ENCODE measurements at places on chromosomes 4 and X.

GRCh38 chr4:142960867-142961644, 115.0 kb upstream of the INPP4B start:
- peak; percentile 15 for DNase-seq

- DNase-seq, result no peak
These were observed 24.4 kb upstream of the SMARCA5 start for GRCh38 chr4:143489106-143489505.

DNA sequence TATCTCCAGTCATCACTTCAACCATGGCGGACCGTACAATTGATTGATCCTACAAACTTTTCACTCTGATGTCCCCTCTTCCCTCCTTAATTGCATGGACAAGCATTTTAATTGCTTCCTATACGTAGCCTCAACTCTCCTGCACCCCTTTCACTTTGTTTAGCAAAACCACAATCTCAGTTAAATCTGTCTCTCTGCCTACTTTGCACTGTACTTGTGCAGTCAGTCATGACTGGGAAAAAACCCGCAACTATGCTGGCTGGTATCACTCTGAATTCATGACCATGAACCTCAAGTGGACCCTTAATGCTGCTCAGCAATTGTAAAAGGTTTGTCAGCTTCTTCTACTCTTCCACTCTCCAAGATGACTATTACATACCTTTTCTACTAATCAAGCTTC, 51.7 kb upstream of the AFF2 start:
- DNase-seq, result no peak

DNA sequence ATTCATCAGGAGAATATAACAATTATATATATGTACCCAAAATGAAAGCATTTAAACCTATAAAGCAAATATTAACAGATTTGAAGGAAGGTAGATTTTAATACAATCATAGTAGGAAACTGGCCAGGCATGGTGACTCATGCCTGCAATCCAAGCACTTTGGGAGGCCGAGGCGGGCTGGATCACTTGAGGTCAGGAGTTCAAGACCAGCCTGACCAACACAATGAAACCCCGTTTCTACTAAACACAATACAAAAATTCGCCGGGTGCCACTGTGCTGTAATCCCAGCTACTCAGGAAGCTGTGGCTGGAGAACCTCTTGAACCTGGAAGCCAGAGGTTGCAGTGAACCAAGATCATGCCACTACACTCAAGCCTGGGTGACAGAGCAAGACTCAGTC, 118.3 kb downstream of the KCNIP4 start:
- no peak for DNase-seq

DNA sequence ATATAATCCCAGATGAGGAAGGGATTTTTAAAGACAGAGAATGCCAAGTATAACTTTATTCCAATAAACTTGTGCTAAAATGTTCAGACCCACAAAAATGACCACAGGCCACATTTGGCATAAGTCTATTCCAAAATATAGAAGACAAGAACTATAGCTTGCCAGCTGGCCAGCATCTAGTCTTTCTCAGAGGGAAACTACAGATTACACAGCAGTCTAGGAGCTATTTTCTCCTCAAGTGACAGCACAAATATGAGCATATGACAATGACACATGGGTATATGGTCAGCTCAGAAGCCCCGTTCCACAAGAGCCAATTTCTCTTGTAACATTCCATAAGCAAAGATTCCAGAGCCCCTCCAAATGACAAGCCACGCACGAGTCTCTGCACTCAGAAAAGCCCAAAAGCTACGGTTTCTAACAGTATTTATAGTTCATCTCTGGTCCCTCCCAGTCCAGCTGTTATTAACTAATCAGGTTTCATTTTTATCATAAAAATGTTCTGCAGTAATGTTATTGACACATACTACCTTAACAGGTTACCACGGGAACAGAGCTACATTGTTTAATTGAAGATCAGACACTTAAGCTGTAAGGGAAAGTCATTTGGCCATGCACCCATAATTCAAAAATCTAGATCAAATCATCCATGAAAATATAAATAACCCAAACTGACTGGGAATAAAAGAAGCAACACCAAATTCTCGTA, 70.3 kb downstream of the RAB28 start:
- DNase-seq, result no peak

DNA sequence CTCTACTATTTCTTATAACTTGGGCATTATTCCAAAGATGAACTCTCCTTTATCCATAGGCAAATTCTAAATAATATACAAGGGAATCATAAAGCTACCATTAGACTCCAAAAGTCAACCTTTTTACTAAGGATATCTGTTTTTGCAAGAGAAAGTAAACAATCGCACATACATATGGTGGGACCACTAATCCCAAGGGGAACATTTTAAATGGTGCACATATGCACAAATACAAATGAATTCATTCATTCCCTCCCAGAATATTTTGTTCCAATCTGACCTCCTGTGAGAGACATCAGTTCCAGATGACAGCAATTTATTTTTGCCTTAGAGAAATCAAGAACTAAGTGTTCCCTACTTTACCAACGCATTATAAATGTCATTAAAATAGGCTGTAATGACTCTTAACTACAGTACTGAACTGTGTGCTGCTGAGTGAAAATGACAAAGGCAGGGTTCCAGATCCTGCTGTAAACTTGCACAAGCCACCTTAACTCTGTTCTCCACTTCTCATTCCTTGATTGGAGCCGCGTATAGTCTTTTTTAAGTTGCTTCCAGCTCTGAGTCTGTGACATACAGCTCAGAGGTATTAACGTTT, 2.0 kb downstream of the DHX15 start:
- peak; percentile 35 for DNase-seq

DNA sequence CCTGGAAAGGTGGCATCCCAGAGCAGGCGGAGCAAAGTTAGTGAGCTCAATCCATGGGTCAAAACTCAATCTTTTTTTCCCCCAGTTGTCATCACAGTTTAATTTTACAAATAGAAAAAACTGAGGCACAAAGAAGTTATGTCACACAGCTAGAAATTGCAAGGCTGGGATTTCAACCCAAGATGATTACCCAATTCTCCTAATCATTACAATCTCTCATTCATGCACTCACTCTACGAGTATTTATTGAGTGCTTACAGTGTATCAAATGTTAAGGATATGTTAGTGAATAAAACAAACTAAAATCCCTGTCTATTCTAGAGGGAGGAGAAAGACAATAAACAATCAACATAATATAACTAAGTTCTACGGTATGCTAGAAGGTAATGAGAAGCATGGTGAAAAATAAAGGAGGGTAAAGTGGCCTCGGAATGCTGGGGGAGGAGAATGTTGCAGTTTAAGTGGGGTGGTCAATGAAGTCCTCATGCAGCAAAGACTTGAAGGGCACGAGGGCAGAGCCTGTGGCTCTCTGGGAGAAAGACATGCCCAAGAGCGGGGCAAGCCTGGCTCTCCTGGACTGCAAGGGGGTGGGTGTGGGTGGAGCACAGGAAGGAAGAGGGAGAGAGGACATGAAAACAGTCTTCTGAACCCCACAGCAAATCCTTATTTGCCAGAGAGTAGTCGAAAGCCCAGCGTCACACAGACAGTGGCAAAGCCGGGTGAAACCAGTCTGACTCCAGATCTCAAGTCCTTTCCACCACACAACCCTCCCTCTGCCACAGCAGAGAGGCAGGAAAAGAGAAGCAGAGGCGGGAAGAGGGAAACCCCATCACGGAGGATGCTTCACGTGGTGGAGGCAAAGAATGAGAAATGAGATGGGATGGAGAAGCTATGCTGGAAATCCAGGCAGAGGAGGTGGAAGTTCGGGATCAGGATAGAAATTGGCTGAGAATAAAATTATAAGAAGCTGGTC, 48.3 kb downstream of the RAB33B start:
- no peak for DNase-seq

- no peak for DNase-seq
These were observed 83.1 kb downstream of the SORBS2 start for GRCh38 chr4:185728893-185729292.

GRCh38 chr4:11098461-11098860, 330.2 kb downstream of the HS3ST1 start:
- DNase-seq, result no peak

DNA sequence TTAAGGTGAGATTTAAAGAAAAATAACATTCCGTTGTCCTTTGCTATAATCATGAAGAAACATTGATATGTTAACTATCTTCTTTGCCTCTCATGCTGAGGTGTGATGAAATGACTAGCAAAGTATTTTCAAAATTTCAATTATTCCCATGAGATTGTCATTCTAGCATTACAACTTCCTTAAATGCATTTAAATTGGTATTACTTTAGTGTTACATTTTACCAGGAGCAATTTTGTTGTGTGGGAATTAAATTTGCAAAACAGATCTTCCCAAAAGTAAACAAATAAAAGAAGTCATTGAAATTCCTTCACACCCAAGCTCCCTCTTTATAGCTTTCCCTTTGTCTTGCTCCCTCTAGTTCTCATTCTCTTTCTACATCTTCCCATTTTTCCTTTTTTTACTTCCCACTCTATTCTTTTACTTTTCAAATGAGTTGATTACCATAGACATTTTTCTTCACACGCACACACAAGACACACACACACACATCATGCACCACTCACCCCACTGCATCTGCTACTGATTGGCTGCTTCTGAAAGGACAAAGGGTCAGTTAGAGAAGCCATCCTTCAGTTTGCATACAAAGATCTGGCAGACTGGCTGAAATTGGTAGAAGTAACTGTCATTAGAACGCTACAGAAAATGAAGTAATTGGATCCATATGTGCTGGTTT, 10.0 kb upstream of the APELA start:
- DNase-seq, result no peak

- no peak for DNase-seq
These were observed 1161.4 kb upstream of the PCDH7 start for GRCh38 chr4:29558789-29559188.

GRCh38 chr4:44425614-44426208, 22.9 kb downstream of the KCTD8 start:
- DNase-seq, result no peak

DNA sequence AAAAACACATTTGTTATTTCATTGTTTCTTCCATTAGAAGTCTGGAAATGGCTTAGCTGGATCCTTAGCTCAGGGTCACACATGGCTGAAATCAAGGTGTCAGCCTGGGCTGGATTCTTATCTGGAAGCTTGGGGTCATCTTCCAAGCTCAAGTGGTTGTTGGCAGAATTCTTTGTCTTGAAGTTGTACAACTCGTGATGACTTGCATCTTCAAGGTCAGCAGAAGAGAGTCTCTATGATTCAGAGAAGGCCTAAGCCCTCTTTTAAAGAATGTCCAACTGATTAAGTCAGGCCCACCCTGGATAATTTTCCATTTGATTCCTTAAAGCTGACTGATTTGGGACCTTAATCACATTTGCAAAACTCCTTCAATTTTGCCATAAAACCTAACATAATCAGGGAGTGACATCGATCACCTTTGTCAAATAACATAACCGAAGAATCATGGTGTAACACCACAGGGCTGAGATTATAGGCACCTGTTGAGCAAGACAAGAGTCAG, 22.1 kb downstream of the TMSB4X start:
- DNase-seq, result no peak

- no peak for DNase-seq
These were observed 22.6 kb downstream of the NAP1L5 start for GRCh38 chr4:88674979-88675378.

DNA sequence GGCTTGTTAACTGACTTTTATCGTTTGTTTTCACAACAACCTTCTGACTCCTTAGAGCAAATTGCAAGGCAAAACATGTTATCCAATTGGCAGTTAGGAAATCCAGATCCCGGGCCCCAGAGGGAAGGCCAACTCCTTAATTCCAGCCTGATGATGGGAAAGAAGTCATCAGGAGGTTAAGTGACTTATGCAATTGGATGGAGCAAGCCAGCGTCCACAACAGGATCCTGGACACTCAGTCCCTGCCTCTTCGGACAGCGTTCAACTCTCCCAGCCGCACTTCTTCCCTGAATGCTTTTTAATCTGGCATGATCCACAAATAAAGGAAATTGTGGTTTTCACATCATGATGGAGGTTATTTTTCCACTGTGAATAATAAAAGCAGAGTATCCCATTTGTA, 310.1 kb downstream of the RAB28 start:
- DNase-seq, result no peak

DNA sequence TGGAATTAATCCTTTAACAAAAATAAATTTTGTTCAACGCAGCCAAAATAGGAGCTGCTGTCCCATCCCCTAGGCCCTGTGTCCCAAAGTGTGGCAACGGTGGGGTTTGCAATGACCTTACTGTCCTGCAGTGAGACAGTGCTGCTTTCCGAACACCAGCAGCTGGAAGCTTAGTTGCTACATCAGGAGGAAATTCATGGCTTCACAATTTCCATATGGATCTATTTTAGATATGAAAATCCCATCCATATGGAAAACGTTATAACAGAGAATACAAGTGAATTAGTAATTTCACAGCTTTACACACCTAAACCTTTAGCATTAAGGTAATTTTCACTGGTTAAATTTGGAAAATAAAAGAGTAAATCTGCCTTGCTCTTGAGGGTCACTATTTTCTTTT, 396.3 kb upstream of the TENM3 start:
- no peak for DNase-seq

DNA sequence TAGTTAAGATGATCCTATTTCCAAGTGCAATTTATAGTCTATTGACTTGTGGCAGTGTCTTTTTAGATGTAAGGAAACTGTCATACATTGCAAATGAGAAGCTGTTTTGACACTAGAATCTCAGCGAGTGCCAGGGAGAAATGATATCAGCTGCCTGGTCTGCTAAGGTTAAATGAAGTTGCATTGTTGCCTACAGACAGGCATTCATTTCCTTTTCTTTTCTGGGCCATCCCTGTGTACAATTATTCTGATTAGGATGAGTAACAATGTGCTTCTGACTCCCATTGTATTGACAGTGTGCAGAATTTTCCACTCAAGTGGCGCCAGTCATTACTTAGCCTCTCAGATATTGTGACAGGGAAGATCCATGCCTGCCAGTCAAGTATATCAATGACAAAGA, 231.2 kb downstream of the GPAT3 start:
- DNase-seq, result no peak

DNA sequence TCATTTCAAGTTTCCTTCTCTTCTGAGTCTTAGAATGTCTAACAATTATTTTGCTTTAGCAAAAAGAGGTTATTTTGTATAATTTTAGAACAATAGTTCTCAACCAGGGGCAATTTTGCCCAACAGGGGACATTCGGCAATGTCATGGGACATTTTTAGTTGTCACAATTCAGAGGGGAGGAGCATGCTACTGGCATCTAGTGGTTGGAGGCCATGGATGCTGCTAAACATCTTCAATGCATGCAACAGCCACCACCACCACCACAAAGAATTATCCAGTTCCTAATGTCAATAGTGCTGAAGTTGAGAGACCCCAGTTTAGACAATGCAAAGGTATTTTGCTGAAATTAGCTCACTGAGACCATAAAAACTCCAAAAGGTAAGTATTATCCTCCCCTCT, 122.5 kb downstream of the ARHGAP6 start:
- no peak for DNase-seq

DNA sequence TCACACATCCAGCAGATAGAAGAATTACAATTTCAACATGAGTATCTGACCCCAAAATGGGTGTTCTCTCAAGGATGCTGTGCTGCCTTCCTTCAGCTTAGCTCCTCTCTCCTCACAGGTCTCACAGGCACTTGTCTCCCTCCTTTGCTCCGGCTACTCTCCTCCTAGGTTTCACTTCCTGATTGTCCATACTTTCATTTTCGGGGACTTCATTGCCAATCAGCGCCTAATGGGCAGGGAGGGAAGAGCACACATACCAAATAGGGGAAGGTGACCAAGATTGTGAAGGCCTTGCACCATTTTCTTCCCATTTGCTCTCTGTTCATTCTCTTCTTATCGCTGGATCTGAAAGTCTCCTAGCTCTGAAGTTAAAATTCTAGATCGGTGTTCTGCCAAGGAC, 125.4 kb upstream of the EOLA2 start:
- no peak for DNase-seq
